ENCODE measurements at places on chromosomes 1 and 21.

GRCh38 chr1:57549300-57549699 lies 125.4 kb upstream of the DAB1 start:
- no peak for DNase-seq

DNA sequence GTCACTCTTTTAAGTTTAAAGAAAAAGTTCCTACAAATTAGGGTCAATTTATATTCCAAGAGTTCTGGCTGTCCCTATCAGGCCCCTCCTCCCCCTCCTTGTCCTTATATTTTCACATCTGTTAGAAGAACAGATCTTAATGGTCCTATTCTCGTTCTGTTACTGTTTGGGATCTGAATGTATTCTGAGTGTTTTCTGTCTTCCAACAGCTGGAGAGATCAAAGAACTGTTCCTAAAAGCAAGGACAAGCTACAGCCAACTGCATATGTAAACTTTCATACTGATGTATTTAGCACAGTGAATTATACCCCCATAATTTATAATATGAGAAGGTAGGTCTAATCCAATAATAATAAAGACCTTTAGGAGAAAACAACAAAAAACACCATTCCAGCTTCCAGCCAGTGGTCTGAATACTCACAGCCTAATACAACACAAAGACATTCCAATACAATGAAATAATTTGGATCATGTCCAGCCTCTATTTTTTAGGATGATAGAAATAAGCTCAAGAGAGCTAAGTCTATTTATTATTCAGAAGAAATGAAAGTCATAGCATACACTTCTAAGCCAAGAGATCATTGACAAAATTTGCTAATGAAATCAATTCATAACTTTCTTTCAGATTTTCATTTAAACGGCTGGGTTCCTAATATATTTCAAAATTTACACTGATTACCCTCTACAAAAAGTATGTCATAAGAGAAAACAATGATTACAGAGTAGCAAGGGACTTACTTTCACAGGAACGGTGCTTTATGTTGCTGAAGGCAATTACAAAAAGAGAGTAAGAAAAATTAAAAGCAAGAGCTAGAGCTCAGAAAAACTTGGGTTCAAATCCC lies 25.3 kb downstream of the WLS start:
- DNase-seq = peak; percentile 56

DNA sequence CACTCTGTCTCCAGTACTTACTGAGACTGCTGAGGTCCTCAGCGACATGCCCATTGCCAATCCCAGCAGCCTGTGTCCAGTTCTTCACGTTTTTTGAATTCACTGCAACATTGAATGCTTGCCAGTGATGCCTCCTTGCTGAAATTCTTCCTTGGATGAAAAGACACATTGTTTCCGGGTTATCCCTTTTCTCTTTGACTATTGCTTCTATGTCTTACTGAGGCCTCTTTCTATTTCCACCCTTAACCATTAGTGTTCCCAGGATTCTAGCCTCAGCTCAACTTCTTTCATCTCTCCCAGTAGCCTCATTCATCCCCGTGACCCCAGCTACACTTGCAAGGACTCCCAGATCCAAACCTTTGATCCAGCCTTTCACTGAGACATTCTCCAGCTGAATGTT lies 46.5 kb upstream of the KIF26B start:
- DNase-seq = no peak

- DNase-seq = peak; percentile 24
Measured at GRCh38 chr1:161849518-161849917, 83.4 kb downstream of the ATF6 start.

DNA sequence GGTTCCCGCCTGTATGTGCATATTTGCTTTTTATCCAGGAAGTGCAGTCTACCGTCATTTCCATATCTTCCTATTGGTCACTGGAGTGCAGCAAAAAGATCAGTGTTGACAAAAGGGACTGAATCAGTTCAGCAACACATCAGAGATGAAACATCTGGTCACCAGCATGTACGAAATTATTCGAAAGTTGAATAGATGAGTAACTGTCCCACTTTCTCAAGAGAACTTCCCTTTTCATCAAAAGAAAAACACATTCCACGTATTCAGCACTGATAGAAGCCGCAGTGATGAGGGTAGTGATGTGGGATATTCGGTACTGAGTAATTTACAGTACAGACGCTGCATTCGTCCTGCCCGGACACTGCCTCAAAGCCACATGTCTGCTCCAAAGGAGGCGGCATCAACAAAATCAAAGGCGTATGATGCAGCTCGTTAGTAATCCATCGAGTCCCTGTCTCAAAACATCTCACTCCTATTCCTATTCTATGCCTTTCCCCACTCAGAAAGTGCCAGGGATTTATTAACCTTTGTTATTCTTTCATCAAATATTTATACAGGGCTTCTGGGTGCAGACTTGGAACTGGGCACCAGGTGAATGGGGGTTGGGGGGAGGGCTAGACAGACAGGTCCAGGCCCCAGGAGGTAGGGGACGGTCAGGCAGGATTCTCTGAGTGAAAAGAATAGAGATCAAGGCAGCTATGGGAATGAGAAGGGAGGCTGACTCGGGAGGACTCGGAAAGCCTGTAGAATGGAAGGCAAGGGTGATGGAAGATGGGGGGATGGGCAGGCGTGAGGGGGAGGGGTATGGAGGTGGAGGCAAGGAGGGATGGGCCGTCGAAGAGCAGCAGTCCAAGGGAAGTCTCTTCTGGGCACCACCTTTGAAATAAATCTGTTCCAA lies 79.5 kb upstream of the SLC45A1 start:
- peak; percentile 86 for DNase-seq

DNA sequence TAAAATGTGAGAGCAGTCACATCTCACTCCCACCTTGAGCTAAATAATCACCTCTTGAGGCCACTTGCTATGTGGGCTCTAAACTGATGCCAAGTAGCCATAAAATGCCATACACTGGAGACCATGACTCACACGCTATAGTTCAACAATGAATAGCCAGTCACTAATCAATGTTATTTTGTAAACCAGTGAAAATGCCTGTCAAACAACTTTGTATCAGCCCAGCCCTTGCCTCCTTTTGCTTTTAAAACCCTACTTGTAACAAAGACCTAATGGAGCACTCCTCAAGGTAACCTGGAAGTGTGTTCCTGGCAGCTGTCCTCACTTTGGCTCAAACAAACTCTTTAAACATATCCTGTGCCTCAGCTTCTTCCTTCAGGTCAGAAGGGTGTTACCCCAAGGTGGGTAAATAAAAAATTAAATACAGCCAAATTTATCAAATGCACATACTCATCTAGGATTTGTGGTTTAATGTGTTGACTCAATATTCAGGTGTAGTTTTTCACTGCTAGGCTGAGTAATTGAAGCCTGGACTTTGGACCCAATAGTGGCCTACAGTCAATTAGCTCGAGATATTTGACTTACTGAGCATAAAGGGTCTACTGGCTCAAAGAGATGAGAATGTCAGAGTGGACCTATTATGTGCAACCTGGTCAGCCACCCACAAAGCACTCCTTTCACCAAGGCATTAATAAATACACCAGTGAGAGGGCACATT lies 154.3 kb downstream of the COQ8A start:
- no peak for DNase-seq

GRCh38 chr1:175390081-175390481 lies 197.5 kb upstream of the KIAA0040 start:
- no peak for DNase-seq

DNA sequence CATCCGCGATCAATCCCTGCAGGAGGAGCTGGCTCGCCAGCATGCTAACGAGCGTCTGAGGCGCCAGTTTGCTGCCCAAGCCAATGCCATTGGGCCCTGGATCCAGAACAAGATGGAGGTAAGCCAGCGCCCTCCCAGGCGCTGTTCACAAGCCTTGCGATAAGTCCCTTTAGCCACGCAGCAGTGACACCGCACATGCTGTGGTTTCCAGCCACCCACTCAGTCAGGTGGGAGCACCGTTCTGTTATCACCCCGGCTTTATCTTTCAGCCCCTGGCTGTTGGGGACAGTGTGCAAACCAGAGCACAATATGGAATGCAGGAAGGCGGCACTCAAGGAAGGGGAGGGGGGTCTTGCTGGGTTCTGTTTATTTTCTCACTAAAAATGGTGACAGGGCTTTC lies 41.1 kb upstream of the MTR start:
- DNase-seq = no peak

GRCh38 chr1:8663915-8664329 lies 153.5 kb downstream of the RERE start:
- DNase-seq = peak; percentile 55

DNA sequence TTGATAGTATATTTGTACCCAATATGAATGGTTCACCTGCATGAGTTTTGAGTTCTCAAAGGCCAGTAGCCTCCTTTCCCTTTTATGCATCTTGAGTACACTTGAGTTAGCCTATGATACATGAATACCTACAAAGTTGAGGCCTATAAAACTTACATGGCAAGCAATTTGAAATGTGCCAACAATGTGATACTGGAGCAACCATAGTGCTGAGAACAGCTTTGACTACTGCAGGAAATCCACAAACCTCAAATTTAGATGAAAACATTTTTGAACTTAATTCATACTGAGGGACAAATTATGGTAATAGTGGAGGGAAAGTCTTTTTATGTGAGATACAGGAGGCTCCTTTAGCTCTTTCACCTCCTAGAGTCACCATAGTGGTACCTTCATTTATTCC lies 37.4 kb downstream of the LEPR start:
- no peak for DNase-seq

DNA sequence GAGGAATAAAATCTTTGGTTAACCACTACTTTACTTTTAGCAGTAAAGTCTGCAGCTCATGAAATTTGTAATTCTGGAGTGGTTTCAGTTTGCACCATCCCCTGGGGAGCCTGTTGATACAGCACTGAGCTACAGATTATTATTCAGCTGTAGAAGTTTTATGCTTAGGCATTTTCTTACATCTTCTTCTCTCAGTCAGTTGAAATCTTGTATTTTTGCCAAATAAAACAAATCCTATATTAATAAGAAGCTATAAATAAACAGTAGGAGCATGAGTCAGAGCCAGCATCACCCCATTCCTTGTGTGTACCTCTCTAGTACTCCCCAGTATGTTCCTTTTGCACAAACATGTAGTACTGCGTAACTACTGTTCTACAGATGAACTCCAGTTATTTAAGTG lies 118.9 kb downstream of the ATF6 start:
- peak; percentile 46 for DNase-seq

GRCh38 chr1:34842952-34843371 lies 16.6 kb downstream of the SMIM12 start:
- DNase-seq = no peak

- no peak for DNase-seq
Measured at GRCh38 chr1:100462326-100463025, 75.5 kb upstream of the GPR88 start.

All from amniotic epithelial cell (primary cell).